ENCODE measurements at places on chromosomes 1 and 21.

- DNase-seq: no peak
Observed at GRCh38 chr1:233240371-233240770, 55.2 kb downstream of the PCNX2 start.

GRCh38 chr1:26477446-26478152, 5.4 kb downstream of the HMGN2 start:
- no peak for DNase-seq

DNA sequence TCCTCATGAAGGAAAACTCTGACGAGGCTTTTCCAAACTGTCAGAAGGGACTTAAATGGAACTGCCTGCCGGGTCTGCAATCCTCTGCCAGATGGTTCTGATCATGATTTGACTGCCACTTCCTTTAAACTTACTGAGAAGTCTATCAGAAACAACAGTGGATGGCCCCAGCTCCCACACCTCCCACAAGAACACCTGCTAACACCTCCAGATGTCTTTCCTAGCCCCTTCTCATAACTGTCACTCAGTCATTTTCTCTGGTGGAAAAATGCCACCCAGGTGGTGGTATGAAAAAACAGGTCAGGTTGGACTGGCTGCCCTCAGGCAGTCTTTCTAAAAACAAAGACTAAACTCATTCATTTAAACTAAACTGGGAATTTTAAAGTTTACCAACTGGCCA, 66.7 kb upstream of the ABCD3 start:
- DNase-seq: no peak

- DNase-seq: no peak
Observed at GRCh38 chr1:236734141-236734765, 48.0 kb downstream of the ACTN2 start.

DNA sequence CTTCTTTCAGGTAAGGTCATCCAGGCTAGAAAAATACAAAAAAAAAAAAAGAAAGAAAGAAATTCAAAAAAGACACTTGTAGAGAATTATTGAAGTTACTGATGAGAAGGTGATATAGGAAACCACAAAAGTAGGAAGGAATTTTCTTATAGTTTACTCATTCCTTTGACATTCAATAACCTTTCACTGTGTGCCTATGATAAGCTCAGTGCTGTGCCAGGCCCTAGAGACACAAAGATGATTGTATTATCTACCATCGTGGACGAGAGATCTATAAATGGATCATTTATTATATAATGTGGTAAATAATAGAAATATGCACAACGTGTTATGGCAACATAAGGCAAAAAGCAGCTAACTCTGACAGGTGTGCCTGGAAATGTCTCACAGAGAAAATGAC, 109.6 kb upstream of the NGF start:
- no peak for DNase-seq

- no peak for DNase-seq
Observed at GRCh38 chr1:87077959-87078639, 163.7 kb downstream of the HS2ST1 start.

- DNase-seq: no peak
Observed at GRCh38 chr1:8525216-8525557, 207.3 kb downstream of the SLC45A1 start.

DNA sequence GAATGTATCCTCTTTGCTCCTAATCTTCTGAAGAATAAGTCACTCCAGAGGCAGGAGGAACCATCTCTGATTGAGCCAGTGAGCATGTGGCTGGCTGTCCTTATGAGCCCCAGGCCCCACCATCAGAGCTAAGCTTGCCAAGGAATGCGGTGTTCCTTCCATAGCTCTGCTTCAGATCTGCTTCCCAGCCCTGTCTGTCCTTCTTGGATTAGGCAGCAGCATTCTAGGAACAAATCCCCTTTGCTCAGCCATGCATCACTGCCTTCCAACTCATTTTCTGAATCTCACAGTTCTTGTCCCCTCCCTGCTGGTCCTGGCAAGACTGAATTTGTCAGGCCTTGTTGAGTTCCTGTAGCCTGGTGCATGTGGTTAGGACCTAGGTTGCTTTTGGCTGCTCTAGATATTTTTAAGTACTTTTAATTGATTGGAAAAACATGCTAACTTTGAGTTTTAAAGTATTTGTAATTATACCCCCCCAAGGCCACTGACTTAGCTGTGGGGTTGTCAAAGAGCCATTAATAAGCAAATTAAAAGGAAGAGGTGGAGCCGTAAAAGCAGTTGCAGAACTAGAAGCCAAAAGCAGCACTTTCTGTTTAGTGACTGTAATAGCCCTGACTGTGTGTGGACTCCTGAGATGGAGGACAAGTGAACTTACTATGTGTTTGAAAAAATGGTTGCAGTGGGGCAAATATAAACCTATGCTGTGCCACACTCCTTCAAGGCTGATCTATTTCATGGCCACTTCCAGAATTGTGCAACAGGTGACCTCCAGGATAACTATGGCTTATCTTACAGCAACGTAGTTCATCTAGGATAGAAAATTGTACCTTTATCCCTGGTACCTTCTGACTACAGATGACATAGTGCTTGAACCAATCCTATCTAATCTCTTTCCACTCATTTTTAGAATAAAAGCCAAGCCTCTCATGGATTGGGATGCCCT, 61.3 kb upstream of the BACH1 start:
- peak; percentile 77 for DNase-seq

GRCh38 chr1:23283667-23284602, 60.1 kb downstream of the HNRNPR start:
- DNase-seq: no peak

GRCh38 chr1:118945489-118945888, 42.7 kb downstream of the TBX15 start:
- DNase-seq: peak; percentile 74

DNA sequence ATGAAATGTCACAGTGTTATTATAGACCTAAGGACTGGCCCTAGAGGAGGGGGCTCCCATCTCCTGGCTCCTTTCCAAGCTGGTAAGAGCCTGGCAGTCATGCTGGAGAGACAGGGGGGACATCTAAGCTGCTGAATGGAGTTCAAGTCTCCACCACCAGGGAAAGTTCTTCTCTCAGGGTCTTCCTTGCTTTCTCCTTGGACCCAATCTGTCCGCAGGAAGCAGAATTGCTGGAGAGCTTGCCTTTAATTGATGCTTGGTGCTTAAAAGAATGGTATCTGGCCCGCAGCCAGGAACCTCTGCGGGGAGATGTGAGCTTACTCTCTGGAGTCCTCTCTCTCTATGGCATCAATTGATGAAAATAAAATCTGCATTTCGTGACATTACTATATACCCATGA, 25.1 kb downstream of the IRF2BP2 start:
- no peak for DNase-seq

DNA sequence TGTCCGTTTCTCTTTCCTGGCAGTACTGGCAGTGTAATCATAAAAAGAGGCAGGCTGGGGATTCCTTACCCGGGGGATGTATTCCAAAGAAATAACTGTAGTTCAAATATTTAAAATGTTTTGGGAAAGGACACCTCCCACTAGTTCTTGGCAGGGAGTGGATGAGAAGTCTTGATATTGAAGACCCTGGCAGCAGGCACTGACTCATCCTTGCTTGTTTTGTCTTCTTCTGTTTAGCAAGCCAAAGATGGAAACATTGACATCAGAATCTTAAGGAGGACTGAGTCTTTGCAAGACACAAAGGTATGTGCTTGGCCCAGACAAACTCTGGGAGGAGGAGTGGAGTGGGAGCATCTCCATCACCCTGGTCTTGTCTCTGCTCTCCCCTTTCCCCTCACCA, 639 bp downstream of the IL20 start:
- no peak for DNase-seq

GRCh38 chr1:112312879-112313278, 83.1 kb upstream of the CTTNBP2NL start:
- DNase-seq: no peak

DNA sequence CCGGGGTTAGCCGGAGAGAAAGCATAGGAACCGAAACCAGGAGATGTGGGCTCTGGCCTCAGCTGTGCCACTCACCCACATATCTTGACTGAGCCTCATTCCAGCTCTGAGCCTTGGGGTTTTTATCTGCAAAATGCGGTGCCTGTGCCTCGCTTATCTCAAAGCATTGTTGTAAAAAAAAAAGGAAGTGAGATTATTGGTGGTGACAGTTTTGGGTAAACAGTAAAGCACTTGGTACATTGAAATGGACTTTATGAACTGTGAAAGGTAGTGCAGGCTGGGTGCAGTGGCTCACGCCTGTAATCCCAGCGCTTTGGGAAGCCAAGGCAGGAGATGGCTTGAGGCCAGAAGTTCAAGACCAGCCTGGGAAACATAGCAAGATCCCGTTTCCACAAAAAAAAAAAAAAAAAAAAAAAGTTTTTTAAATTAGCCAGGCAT, 3.8 kb downstream of the PTAFR start:
- DNase-seq: no peak

- no peak for DNase-seq
Observed at GRCh38 chr1:110060034-110060661, 10.3 kb downstream of the ALX3 start.

- DNase-seq: no peak
Observed at GRCh38 chr1:63617450-63617849, 24.2 kb downstream of the PGM1 start.

GRCh38 chr1:109740615-109741373, at the start of gene GSTM3:
TSS of gene GSTM3 (minus strand) at chr1:109741038. CDS start at chr1:109740287, 751 bp downstream.
- DNase-seq: no peak

- no peak for DNase-seq
Observed at GRCh38 chr1:73205294-73205973, 923.1 kb upstream of the NEGR1 start.

GRCh38 chr21:35039595-35040289, 9.4 kb downstream of the RUNX1 start:
- DNase-seq: no peak

DNA sequence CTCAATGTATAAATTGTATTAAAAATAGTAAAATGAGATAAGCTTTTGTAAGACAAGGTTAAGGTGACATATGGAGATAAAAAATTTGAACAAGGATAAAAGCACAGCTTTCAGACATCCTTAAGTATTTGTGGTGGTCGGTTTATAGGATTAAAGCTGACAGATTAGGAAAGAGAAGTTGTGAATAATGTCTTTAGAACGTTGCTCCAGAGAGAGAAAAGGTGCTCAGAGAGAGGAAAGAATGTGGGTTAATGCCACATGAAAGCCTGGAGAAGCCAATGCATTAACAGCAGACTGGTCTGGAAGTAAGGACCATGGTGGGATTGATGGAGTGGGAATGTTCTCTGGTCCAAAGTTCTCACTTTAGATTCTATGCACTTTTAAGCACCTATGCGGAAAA, 44.8 kb downstream of the ATP6V1G3 start:
- DNase-seq: no peak

DNA sequence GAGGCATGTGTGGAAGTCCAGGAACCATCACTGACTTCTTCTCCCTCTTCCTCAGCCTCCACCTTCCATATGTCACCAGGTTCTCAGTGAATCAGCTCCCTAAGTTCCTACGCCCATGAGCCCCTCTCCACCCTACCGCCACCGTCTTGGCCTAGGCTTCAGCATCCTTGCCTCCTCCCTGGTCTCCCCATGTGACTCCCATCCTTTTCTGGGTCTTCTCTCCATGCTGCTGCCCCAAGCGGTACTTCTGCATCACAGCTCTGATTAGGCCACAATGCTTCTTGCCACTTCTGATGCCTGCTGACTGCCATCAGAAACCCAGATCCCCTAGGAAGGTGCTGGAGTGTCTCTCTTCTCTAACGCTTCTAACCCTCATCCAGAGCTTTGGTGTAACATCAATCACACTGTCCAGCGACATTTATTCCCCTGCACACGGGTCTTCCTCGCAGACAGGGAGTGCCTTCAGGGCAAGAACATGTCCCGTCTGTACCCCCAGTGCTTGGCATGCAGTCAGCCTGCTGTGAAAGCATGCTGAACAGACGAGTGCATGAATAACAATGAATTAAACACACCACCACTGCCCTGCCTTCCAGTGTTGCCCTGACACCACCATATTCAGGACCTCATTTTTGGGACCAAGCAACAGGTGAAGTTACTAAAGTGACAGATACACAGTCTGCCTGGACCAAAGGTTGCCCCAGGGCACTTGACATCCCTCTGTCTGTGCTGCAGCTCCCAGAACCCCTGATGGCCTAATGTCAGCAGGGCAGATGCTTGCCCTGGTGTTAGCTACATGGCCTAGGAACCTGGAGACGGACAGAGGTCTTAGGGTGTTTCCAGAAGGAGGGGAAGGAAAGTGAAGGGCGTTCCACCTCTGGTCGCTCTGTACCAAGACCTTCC, 158.7 kb upstream of the EDN2 start:
- no peak for DNase-seq

GRCh38 chr1:1760715-1761114, 17.6 kb downstream of the NADK start:
- DNase-seq: no peak

DNA sequence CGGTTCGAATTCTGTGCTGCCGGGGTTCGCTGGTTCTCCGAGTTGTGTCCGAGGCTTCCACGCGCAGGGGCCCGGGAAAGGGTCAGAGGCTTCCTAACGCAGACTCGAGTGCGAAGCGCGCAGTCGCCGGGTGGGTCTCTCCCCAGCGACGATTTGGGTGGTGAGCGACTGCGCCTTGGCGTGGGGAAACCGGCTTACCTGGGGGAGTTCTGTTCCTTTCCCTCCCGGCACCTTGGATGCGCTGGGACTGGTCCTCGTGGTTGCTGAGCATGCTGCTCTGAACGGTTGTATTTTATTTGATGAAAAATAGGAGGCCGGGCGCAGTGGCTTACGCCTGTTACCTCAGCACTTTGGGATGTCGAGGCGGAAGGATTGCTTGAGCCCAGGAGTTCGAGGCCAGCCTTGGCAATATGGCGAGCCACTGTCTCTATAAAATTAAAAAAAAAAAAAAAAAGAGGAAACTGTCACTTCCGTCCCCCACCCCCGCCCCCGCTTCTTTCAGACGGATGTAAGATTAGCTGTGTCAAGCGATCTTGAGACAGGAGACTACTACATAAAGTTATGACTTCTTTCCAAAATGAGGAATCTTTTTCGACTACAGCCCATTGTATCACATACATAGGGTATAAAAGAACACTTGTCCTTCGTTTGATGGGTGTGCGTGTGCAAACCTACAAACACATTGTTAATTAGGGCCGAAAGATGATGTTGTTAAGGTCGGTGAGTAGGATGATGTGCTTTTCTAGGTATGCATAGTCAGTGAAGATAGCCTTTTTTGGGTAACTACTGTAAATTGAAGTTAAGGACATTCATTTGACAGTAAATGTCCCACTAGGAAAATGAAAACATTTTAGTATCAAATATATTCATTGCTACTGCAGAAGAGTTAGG, at the start of gene CCDC18:
Gene CCDC18, plus strand, starts transcription at position 2 of the 891 bp plus-strand sequence. CDS start 2,638 bp downstream, outside the sequence.
- no peak for DNase-seq

DNA sequence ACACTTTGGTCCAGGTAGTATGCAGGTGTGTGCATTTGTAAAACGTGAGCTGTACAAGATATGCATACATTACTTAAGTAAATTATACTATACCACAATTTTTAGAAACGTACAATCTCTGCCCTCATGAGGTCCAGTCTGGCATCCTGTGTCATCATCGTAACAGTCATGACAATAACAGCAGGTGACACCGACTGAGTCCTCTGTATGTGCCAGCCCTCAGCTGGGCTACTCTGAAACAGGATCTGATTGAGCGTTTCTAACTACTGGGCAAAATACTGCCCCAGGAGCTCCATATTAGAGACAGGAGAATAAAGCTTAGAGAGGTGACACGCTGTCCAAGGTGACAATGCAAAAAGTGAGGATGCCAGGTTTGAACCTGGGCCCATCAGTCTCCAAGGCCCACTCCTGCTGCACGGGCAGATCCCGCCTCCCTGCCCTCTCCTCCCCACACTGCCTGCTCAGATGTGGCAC, 47.2 kb upstream of the ECE1 start:
- DNase-seq: no peak

All from NCI-H446 treated with DMSO at 0.1 percent for 48 hours (cell line).